Activated CD4-positive, CD25-positive, alpha-beta regulatory T cell treated with anti-CD3 and anti-CD28 coated beads, Interleukin-2, amount 50 U/mL, for 72 hours (primary cell): ENCODE measurements at places on chromosomes 4 and X.

DNA sequence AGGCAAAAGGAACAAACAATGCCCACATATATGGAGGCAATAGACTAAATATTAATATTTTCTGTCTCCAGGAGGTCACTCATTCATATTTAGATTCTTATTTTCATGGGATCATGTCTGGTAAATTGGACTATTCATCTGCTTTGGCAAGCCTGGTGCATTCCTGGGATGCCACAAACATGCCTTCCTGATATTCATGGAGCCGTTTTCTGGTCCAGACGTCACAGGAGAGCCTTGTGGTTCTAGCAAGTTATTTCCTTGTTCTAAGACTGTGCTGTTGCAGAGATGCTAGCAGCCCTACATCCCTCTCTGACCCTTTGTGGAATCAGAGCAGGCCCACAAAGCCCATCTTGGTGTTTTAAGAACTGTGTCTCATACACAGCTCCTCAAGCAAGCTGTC lies 16.1 kb upstream of the EXOSC9 start:
- no peak for DNase-seq

DNA sequence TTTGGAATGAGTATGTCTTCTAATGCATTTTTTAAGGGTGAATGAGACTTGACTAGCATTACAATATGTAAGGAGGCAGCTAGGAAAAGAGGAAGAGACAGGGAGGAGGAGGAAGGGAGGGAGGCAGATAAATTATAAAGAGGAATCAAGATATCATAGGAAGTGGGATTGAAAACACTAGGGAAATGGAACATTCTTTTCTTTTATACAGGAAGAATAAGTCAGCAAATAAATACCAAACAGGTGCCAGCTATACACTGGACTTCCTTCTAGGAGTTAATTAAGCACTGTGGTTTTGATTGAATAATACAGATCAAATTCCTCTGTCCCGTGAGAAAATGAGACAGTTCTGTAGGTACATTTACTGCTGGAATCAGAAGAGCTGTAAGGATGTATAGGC lies 78.6 kb downstream of the PACRGL start:
- no peak for DNase-seq

GRCh38 chrX:44274096-44274495 lies 69.4 kb downstream of the EFHC2 start:
- no peak for DNase-seq

GRCh38 chr4:173202395-173202794 lies 33.8 kb downstream of the GALNT7 start:
- DNase-seq: no peak

GRCh38 chr4:181819946-181820345 lies 423.3 kb upstream of the TENM3 start:
- no peak for DNase-seq

DNA sequence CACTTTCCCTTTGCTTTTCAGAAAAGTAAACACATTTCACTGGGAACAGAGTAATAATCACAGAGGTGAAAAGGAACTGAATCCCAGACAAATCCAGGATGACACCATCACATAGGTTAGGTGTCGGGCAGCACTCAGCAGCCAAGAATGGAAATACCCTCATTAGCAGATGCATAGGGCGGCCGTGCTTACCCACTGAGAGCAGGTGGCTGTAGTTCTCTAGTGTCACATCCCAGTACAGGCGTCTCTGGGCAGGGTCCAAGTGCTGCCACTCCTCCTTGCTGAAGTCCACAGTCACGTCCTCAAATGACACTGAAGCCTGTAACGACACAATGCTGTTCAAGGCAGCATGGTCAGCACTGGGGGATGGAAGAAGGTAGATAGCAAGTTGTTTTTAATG lies 26.9 kb downstream of the ZNF41 start:
- no peak for DNase-seq

GRCh38 chrX:9619581-9619980 lies 146.1 kb downstream of the GPR143 start:
- DNase-seq: no peak

DNA sequence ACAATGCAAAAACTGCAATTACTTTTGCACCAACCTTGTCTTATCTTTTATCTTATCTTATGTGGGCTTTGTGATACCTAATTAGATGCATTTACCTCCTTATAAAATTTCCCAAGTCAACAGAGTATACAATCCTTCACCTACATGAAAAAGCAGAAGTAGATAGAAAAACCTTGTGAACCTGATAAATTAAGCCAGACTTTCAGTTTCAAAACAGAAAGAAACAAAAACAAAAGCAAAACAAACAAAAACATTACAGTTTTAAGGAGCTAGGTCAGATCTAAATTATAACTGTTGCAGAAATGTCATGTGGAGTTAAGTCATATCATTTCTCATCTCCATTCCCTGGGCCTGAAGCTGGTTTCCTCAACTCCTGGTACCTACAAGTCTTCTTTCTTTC lies 24.9 kb upstream of the CXXC4 start:
- DNase-seq: no peak

- DNase-seq: no peak
Measured at GRCh38 chr4:94127707-94128328, 79.8 kb upstream of the SMARCAD1 start.

DNA sequence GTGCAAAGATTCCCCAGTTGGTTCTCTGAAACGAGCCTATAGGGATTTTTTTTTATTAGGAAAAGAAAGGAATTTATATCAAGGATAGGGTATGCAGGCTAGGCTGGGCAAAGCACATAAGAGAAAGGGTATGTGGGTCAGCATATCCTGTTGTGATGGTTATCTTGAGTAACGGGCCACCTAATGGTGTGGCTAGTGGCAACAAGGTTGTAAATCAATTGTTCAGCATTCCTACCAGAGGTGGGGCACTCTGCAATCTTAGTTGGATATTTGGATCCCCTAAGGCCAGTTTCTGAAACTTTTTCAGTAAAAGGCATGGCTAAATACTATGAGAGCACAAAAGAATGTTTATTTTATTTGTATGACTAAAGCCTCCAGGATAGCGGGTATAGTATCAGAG lies 42.7 kb downstream of the DCAF12L1 start:
- DNase-seq: no peak

GRCh38 chr4:108109997-108110416 lies 58.7 kb downstream of the LEF1 start:
- no peak for DNase-seq

- no peak for DNase-seq
Measured at GRCh38 chr4:89404530-89404929, 96.9 kb upstream of the GPRIN3 start.

DNA sequence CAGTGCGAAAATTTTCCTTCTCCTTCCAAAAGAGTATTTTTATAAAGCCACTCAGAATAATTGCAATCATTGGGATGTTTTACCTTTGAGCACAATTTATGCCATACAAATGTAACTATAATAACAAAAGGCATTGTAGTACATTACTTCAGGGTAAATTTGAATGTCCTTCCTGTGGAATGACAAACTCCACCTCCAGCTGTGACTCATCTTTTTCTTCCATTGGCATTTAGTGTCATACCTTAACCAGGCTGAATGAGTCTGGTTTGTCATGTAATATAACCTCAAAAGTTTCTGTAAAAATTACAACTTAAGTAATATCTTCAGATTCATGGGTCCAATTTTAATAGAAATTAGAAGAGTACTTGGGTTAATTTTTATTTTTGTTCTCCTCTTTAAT lies 93.3 kb downstream of the TMEM47 start:
- DNase-seq: no peak

- DNase-seq: no peak
Measured at GRCh38 chr4:40378619-40379018, 43.5 kb downstream of the CHRNA9 start.

- DNase-seq: no peak
Measured at GRCh38 chr4:15805583-15806517, 27.7 kb downstream of the CD38 start.

- no peak for DNase-seq
Measured at GRCh38 chr4:25722964-25723363, 67.3 kb downstream of the SLC34A2 start.

DNA sequence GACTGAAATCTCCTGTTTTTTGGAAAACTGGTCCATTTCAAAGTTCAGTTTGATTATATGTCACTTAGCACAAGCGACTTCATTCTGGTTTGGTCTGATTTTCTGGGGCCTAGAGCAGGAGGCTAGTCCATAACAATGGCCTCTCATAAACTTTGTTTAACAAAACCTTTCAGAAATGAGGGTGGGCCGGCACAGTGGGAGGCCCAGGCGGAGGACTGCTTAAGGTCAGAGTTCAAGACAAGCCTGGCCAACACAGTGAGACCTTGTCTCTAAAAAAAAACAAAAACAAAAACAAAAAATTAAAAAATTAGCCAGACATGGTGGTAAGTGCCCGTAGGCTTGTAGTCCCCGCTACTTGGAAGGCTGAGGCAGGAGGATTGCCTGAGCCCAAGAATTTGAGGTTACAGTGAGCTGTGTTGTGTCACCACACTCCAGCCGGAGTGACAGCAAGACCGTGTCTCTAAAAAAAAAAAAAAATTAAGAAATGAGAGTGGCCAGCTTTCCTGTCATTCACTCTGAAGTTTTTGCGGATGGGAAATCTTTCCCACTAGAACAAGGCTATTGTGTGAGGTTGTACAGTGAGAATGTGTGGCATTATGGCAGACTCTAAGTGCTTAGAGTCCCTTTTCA lies 1.2 kb upstream of the PLAC8 start:
- no peak for DNase-seq

- DNase-seq: no peak
Measured at GRCh38 chrX:9861711-9862110, 75.5 kb downstream of the SHROOM2 start.

- DNase-seq: peak; percentile 45
Measured at GRCh38 chr4:121156822-121157769, 7.0 kb downstream of the TNIP3 start.

DNA sequence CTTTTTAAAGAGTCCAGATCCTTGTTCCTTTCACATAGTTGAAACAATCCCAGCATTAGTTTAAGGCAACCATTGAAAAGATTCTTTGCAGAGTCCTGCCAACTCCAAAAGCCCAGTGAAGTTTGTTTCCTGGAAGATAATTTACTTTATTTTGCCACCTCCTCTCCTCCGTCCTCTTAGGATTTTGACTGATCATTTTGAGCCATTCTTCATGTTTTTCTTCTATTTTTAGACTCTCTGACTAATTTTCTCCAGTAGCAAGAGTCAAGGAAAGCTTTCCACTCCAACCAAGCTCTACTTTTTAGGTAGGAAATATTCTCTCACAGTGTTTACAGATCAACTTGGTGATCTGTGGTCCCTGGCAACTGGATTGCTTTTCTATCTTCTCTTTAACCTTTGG lies 10.3 kb downstream of the NCBP2L start:
- DNase-seq: no peak

- no peak for DNase-seq
Measured at GRCh38 chr4:31748382-31748781, 1028.2 kb downstream of the PCDH7 start.

GRCh38 chr4:83216959-83217683 lies 67.5 kb downstream of the COQ2 start:
- no peak for DNase-seq

DNA sequence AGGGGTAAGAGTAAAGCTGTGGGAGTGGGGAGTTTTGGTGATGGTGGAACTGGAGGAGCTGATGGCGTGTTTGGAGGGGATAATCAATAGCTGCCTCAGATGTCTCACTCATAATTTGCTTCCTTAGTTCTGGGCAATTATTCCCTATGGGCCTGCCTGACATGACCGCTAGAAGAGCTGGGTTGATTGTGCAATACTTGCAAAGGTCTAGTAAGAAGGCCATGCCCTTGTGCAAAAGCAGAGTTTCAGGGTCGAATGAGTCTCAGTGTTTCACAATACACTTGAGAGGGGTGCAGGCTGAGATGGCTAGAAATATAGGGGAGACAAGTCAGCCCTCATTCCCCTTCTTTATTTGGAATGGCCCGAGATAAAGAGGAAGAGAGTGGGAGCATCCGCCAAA lies 858.4 kb upstream of the POU3F4 start:
- DNase-seq: no peak

DNA sequence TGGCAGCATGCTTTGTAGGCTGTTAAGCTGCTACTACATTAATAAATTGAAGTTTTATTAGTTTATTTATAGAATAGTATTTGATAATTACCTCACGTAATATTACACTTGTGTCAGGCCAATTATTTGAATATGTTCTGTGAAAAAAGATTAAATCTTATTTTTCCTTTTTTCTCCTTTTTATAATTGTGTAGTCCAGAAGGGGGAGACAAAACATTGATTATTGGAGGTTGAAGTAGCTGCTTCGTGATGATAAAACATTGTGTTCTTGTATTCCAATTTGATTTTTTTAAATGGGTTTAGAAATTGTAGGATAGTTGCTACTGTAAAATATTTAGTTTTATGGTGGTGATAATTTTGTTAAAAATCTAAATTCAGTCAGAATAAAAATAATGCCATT lies 85.7 kb downstream of the DIAPH2 start:
- DNase-seq: no peak

DNA sequence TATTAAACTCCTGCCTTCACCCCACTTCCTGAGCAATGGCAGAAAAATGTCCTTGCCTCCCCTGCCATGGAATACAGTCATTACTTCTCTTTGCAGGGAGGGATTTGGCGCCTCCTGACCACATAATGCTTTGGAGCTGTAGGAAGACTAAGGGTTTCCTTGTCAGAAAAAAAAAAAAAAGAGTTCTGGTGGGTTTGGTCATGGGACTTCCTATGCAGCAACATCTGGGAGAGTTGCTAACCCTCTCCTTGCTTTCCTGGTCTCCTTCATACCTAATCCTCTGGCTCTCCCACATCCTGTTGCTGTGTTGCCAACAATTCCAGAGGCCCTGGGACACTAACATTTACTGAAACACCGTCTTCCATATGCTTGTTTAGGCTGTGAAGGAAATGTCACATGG lies 75.1 kb upstream of the MBNL3 start:
- no peak for DNase-seq

GRCh38 chr4:3514221-3514780 lies 17.9 kb downstream of the LRPAP1 start:
- DNase-seq: no peak

DNA sequence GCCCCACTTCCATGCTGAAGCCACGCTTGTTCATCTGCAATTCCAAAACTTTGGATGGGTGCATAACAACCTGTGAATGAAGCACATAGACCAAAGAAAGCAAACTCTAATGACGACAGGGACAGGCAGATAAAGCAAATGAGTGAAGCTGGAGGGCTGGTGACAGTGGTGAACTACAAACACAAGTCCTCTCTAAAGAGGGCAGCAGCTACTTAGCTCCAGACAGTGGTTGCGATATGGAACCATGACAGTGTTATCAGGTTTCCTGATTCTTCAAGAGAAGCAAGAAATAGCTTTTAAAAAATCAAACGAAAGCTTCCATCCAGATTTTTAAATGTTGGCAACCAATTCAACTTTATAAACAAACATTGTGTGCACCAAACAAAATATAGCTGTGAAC lies 23.8 kb downstream of the NOX1 start:
- DNase-seq: no peak

GRCh38 chr4:4260185-4260751 lies 12.2 kb upstream of the TMEM128 start:
- DNase-seq: no peak

DNA sequence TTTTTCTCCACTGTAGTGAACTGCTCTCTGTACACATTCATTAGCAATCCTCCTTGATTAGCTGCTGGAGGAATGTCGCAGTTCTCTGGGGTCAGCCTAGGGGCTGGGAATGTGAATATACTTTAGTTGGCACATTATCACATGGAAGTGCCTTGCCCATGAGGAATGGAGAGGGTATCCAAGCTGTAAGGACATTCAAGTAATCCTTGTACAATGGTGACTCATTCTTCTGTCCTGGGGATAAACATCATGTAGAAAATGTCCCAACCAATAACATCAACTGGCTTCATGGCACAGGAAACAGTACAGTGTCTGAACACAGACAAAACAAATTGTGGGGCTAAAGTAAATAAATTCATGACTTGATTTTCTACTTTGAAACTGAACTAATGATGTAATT lies 147.1 kb downstream of the GLRA2 start:
- no peak for DNase-seq
